Central memory CD8-positive, alpha-beta T cell (primary cell): ENCODE measurements at places on chromosomes 13 and 19.

DNA sequence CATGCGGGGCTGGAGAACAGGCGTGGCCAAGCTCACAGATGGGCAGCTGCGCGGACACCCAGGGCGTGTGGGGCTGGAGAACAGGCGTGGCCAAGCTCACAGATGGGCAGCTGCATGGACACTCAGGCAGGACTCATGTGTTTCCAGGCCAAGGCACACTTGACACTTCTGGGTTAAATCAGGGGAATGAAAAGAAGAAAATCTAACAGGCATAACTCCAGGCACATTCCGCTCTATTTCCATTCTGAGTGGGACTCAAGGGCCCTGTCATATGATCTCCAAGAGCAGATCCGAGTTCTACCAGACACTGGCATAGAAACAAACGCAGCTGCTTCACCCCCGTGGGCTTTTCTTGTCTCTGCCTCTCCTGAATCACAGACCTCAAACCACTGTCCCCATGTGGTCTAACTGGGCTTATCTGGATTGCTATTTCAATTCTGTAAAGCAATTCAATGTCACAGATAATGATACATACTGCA is 17.4 kb upstream of the C13orf46 start:
- no peak for DNase-seq

DNA sequence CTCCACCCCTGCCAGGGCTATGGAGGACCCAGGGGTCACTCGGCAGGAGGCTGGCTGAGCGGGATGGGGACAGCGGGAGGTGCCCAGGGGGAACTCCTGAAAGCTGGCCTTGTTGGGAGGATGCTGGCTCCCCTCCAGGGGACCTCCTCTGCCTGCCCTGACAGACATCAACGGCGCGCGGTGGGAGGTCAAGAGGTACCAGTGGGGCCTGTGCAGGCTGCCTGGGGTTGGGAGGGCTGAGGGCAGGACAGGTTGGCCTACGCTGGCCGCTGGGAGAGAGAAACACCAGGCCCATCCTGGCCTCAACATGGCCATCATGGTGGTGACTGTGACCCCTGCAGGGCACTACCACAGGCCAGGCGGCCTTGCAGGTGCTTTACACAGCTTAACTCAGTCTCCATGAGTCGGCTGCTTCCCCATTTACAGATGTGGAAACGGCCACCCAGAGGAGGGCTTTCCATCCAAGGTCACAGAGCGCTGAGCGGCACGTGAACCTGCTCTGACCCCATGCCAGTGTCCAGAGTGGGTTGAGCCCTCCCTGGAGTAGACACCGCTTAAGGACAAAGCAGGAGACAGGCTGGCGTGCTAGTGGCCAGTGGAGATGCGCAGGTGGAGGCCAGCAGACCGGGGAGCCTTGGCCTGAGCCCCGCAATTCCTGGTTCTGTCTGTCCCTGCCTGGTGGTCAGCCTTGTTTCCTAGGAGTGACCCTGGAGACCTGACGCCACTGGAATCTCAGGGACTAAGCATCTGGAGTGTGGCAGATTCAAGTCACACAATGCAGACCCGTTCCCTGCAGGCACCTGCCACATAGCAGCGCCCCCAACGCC is 27.6 kb downstream of the CEBPG start:
- no peak for DNase-seq

- no peak for DNase-seq
Observed at GRCh38 chr13:47038188-47038587, 141.3 kb upstream of the HTR2A start.

- DNase-seq, result no peak
Observed at GRCh38 chr19:10222201-10222890, 8.8 kb downstream of the S1PR2 start.

DNA sequence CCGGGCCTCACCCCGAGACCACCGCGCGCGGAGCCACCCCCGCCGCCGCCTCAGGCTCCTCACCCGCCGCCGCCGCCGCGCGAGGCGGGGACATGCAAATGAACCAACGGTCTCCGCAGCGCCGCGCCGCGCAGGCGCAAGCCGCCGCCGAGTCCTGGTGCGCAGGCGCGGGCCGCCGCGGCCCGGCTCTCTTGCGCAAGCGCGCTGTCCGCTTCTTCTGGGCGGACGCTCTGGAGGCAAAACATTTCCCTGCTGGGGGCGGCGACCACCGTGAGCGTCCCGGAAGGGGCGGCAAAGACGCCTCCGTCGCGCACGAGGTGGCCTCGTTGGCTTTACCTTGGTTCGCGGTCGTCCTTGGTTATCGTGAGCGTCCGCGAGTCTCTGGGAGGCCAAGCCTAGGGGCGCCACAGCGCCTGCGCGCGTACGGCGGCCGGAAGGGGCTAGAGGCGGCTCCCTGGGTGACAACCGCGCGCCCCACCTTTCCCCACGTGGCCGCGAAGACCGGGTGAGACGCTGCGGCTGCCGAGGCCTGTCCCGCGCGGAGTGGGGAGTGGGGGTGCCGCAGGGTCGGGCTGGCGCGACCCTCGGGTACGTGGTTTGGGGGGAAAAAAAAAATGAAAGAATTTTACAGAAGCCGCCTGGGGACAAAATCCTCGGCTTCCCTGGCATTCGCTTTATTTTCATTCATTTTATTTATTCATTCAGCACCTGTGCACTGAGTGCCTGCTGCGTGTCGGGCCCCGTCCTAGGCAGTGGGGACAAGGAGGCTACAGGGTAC is at the start of the genes ARMC6 and SUGP2:
ARMC6 (plus strand) TSS at position 178 of the 778 bp plus-strand sequence. CDS start 607 bp downstream, outside the sequence.
SUGP2 (minus strand) TSS at position 92 of the 778 bp plus-strand sequence. CDS start 2,446 bp downstream, outside the sequence.
- DNase-seq, result peak; percentile 86

- no peak for DNase-seq
Observed at GRCh38 chr13:71577127-71577526, 289.9 kb downstream of the DACH1 start.

GRCh38 chr13:52712385-52712784 is 27.2 kb downstream of the CNMD start:
- no peak for DNase-seq

DNA sequence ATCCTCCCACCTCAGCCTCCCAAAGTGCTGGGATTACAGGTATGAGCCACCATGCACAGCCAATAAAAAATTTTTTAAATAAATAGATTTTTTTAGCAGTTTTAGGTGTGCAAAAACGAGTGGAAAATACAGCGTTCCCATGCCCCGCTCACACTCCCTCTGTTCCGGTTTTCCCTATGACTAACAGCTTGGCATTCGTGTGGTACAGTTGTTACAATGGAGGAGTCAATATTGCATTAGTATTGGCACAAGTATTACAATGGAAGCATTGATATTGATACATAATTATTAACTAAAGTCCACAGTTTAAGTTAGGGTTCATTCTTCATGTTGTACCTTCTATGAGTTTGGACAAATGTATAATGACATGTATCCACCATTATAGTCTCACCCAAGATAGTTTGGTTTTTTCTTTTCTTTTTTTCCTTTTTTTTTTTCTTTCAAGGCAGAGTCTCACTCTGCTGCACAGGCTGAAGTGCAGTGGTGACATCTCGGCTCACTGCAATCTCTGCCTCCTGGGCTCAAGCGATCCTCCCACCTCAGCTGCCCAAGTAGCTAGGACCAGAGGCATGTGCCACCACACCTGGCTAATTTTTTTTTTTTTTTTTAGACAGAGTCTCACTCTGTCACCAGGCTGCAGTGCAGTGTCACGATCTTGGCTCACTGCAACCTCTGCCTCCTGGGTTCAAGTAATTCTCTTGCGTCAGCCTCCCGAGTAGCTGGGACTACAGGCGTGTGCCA is 15.4 kb upstream of the RAB20 start:
- no peak for DNase-seq

DNA sequence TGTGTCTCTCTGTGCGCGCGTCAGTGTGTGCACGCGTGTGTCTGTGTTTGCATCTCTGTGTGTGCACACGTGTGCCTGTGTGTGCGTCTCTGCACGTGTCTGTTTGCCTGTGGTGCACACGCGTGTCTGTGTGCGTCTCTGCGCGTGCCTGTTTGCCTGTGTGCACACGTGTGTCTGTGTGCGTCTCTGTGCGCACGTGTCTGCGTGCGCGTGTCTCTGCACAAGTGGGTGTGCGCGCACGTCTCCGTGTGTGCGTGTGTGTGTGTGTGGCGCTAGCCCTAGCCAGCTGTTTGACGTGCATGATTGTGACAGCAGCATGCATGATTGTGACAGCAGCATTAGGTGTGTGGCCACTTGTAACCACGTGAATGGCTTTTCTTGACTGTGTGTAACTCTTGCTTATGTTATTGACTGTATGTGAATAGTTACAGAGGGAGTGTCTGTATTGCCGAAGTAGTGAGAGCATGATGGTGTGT is 31.1 kb downstream of the ZNF146 start:
- DNase-seq, result no peak

- no peak for DNase-seq
Observed at GRCh38 chr13:45289936-45290563, 50.9 kb downstream of the TPT1 start.
